Activated CD8-positive, alpha-beta memory T cell treated with anti-CD3 and anti-CD28 coated beads, Interleukin-2, amount 10 ng/mL, durations not matched to agents 7 days and 5 days (primary cell): ENCODE measurements at places on chromosomes 3 and 15. TPM values are rescaled to one million over a fixed set of nuclear protein-coding genes. Genes with fewer than 3 reads are reported as not detected.

SLC35G2 gene
- total RNA-seq = 1.1 TPM

DNA sequence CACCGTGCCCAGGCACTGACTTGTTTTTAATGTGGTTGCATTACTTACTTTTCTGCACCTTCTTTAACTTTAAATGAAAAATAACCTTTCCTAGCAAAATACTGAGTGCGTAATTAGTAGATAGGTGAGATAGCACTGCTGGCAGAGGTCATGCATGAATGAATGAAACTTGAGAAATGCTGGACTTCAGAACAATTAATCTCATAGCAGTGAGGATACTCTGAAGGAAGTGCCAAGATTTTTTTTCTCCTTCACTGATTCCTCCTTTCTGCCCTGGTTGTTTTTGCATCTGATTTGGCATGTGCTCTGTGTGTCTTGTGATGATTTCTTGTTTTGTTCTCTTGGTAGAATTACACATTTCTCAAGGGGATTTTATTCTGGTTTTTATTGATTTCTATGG lies 378.9 kb downstream of the PTPRG start:
- DNase-seq = no peak

DNA sequence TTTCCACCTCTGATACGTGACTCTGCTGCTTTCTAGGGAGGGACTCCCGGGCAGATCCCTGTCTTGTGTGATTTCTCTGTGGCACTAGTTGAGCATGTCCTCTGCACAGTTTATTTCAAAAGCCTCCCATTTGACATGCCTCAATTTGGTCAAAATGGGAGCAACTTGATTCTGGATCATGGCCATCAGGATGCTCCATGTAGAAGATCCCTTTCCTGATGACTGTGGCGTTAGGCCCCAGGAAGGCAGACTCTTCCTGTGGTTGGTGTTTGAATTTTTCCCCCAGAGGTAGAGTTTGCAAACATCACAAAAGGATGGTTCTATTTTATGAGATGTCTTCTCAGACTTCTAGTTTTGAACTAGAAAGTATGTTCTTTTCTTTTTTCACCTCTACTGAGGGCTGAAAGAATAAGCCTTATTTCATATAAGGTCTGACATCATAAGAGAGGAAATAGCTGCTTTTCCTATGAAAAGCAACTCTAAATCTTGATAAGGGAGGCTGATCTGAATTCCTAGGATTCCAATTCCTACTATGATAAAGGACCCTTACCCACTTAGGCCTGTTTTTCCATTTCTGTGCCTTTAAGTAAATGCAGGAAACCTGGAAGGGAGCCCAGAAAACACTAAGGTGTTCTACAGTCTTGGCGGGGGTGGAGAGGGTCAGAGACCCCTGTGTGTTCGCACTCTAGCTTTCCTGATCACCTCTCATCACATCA lies 243.8 kb upstream of the CHRM5 start:
- DNase-seq = no peak

SCN11A gene
- 0.03 TPM for total RNA-seq

CCDC33 gene
- total RNA-seq = not detected

FBN1 gene
- total RNA-seq = 1.1 TPM

DNA sequence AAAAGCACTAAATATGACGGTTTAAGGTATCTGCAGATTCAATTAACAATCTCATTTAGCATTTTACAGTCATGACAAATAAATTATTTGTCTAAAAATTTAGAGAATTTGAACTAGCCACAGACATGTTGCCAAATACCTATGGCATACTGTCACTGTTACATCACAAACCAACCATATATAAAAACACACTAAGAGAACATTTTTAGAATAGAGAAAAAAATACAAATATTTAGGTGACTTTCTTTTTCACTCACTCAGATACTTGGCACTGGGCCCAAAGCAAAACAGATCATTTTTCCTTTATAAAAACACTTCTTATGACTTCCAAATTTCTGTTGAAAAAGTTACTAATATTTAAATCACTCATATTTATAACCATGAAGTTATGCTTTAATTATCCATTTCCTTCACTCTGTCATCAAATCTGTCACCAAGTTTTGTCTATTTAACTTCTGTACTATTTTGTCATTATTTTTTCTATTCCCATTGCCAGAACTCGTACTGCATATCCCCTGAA lies 644.7 kb downstream of the OTOL1 start:
- DNase-seq = no peak

- no peak for DNase-seq
These were observed 76.5 kb downstream of the NUP210 start for GRCh38 chr3:13343601-13344000.

DNA sequence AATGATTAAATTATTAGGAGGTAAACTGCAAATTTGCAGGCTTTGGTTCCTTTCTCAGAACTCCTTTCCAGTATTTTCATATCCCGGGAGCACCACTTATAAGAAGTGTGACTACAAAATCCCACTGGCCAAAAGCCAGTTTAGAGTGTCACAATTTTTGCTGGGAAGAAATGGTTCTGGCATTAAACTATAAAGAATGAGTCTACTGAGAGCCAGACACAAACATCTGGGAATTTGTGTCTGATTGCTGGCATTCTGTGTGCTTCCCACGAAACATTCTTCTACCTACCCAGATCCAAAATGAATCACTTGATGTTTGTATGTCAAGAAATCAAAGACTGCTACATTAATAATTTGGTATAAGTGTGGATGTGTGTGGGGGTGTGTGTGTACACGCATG lies 82.8 kb downstream of the DUT start:
- DNase-seq = no peak

GRCh38 chr3:138397983-138398382 lies 36.4 kb upstream of the ESYT3 start:
- DNase-seq = no peak

DNA sequence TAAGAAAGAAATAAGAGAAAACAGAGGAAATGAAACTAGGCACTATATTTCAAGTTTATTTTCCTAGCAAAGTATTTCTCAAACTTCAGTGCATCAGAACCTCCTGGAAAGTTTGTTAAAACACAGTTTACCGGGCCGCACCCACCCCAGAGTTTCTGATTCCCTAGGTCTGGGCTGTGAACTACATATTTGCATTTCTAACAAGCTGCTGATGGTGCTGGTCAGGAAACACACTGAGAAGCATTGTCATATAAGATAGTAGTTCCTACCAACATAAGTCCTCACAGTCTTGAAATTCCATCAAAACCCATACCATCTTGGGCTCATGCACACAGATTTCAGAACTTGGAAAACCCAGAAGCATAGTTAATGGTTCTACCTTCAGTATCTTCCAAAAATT lies 8.3 kb downstream of the SLC9A9 start:
- no peak for DNase-seq

- no peak for DNase-seq
These were observed 204.9 kb downstream of the SSR3 start for GRCh38 chr3:156349978-156350377.

DNA sequence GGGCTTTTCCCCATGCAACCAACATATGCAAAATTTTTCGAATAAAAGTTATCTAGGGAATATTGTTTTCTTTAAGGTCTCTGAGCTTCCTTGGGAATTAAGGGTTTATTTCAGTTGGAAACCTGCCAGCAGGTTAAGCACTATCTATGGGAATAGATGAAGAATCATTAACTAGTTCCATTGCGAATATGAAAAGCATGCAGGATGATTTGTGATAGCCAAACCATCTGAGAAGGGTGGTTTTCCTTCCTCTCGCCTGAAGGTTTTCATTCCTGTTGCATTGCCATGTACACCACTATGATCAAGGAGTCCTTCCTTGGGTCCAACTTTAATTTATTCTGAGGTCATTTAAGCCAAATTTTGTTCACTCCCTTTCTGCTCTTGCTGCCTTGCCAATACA lies 184.9 kb downstream of the NR2F2 start:
- DNase-seq = no peak

- no peak for DNase-seq
These were observed 321.8 kb downstream of the CTNNB1 start for GRCh38 chr3:41521010-41521655.

DNA sequence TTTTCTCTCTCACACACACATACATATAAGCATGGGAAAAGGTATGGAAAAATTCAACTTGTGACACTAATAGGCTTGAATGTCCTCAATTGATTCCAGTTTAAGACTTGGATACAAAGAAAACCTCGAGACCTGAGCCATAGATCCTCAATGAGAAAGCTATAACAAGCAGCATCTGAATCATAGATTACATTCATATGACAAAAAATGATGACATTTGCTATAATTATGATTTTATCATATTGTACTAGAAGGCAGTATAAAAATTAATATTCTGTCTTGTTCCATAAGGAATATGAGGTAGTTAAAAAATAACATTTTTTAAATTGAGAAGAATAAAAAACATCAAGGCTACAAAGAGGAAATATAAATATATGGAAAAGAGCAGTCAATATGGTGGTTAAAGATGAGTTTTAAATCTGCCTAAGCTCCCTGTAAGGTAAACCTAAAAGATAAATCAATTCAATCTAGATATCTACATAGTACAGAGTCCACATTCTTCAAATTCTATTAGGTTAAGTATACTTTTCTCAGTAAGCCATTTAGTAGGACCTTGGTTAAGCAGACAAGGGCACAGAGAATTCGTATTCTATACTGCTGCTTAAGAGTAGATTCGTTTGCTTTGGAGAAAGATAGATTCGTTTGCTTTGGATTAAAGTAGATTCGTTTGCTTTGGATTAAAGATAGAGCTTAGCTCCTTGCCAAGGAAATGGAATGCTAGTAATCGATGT lies 175.7 kb downstream of the STAG1 start:
- no peak for DNase-seq

ZNF501 gene
- 1.1 TPM for total RNA-seq

- DNase-seq = peak; percentile 18
These were observed 189.4 kb downstream of the UBE3A start for GRCh38 chr15:25249236-25250010.

GRCh38 chr15:63601026-63601703 lies 4.0 kb downstream of the FBXL22 start:
- peak; percentile 73 for DNase-seq

DUT gene
- 348 TPM for total RNA-seq

GRCh38 chr3:178156301-178156700 lies 379.9 kb upstream of the KCNMB2 start:
- no peak for DNase-seq

- DNase-seq = no peak
These were observed 65.9 kb upstream of the NTRK3 start for GRCh38 chr15:88322461-88322860.

P4HTM gene
- total RNA-seq = 50.6 TPM
